ENCODE measurements at places on chromosomes 7 and 10.

DNA sequence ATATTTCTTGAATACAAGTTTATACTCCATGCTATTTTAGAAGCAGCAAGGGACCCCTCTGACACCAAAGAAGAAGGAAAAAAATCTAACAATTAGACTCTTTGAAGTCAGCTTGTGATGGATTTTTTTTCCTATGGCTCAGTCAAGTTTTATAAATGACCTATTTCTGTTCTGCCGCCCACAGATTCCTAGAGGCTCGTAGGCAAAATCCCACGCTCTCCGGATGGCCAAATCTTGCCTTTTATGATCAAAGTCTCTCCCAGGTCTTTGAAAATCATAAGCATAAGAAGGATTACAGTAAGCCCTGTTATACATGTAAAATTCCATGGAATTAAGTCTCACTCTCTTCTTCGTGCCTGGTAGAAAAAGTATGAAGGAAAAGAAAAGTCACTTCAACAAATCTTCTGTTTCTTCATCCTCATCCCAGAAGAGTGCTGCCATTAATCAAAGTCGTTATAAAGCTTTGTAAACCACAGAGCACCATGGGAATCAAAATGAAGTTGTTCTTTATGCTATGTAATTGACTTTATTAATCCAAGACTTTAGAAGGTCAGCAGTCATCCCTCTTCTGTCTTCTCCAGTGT lies 33.1 kb downstream of the ASB13 start:
- no peak for DNase-seq

DNA sequence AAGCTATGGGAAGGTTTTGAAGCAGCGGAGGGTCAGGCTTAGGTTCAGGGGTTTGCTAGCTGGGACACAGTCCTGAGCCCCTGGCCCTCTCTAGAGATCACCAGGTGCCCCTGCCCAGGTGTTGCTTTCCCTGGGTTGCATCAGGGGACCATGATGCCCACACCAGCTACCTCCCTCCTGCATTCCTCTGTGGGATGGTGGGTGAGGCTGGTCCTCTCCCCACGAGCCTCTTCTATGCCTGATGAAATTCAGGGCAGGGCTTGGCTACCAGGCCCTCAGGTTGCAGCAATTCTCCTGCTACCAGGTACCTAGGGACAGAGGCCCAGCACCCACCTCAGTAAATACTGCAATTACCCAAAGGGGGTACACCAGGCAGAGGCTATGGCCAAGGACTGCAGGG lies 10.8 kb upstream of the SLC29A3 start:
- no peak for DNase-seq

DNA sequence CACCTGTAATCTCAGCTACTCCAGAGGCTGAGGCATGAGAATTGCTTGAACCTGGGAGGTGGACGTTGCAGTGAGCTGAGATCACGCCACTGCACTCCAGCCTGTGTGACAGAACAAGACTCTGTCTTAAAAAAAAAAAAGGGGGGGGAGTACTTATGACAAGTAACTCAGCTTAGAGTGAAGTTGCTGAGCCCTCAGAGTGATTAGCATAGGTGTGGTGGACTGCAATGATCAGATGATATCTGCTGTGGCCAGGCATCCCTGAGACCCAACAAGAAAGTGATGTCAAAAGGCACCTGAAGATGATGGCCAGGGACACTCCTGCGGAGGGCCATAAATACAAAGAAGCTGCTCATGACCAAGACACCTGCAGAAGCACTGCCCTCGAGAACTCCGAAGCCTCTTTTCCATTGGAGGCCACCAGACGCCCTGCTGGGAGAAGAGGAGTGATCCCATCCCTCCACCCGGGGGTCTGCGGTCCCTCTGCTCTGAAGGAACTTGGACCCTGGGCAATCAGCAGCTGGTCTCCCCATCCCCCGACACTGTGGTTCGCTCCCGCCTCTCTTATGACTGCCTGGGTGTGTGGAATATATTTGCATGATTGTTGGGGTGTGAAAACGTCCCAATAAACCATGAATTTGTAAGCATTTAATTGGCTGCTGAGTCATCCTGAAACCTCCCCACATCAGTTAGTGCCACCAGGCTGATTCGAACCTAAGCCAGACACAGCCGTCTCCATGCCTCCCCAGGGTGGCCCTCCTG lies 46.0 kb downstream of the RASGEF1A start:
- DNase-seq, result no peak

DNA sequence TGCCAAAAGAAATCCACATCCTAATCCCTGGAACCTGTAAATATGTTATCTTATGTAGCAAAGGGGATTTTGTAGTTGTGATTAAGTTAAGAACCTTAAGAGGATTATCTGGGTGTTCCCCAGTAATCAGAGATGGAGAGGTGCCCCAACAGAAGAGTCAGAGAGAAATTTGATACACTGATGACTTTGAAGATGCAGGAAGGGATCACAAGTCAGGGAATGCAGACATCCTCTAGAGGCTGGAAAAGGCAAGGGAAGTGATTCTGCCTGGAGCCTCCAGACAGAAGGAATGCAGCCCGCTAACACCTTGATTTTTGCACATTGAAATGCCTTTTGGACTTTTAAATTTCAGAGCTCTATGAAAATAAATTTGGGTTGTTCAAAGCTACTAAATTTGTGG lies 531.7 kb downstream of the DNAJB9 start:
- no peak for DNase-seq

GRCh38 chr7:112174192-112174591 lies 32.0 kb downstream of the DOCK4 start:
- DNase-seq, result no peak

All from AG10803 (cell line).